SW 1271 (cell line): ENCODE measurements at places on chromosomes 11 and 22.
A peak's percentile ranks its signal among the peaks of the same experiment; 100 is the strongest.

- no peak for DNase-seq
These were observed 6.4 kb upstream of the TBX1 start for GRCh38 chr22:19753996-19754700.

- no peak for DNase-seq
These were observed 77.1 kb downstream of the UBASH3B start for GRCh38 chr11:122732342-122733315.

- DNase-seq, result no peak
These were observed 34.0 kb downstream of the IFT27 start for GRCh38 chr22:36741968-36742367.

GRCh38 chr11:69746752-69747742 is 28.1 kb downstream of the FGF4 start:
- DNase-seq, result no peak

- peak; percentile 79 for DNase-seq
These were observed 3.6 kb downstream of the BCL9L start for GRCh38 chr11:118921929-118922744.

GRCh38 chr11:129279326-129280026 is 87.4 kb upstream of the ARHGAP32 start:
- peak; percentile 64 for DNase-seq

DNA sequence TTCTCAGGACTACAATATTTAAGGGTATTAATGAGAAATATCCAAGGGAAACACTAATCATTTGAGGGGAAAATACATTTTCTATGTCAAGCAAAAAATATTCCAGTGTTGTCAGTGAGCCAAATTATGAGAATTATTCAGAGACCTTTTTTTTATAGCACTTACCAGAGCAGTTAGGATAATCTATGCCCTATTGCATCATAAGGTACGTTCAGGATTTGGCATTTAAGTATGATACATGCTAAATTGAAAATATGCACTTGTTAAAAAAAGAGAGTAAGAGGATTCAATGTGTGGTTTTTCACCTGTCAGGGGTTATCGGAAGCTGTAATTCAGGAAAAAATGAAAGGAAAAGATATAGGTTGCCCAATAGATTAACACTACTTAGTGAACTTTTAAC is 17.2 kb upstream of the MPPED2 start:
- no peak for DNase-seq

DNA sequence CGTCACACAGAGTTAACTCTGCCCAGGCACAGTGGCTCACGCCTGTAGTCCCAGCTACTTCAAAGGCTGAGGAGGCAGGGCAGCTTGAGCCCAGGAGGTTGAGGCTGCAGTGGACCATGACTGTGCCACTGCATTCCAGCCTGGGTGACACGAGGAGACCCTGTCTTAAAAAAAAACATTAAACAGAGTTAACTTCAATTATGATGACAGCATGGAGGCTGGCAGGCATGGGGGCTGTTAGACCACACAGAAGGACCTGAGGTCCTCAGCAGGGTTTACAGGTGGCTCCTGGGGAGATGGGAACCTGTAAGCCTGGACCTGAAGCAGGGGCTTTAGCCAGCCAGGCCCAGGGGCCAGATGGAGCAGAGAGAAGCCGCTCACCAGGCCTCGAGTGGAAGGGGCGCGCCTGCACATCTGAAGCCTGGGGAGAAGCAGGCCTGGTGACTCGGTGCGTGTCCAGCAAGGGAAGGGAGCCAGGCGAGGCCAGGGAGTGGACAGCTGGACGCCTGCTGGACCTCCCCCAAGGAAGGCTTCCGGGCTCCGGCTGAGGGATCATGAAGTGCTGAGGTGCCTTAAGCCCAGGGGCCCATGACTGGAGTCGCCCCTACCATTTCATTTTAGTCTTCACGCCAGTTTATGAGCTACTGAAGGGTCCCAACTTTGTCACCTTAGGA is 25.3 kb downstream of the RPUSD4 start:
- DNase-seq, result no peak

- DNase-seq, result no peak
These were observed 12.2 kb downstream of the MOV10L1 start for GRCh38 chr22:50101870-50102565.

GRCh38 chr11:124080327-124081001 is 34.8 kb upstream of the VWA5A start:
- no peak for DNase-seq

GRCh38 chr11:115423728-115424459 is 80.3 kb downstream of the CADM1 start:
- DNase-seq, result no peak

DNA sequence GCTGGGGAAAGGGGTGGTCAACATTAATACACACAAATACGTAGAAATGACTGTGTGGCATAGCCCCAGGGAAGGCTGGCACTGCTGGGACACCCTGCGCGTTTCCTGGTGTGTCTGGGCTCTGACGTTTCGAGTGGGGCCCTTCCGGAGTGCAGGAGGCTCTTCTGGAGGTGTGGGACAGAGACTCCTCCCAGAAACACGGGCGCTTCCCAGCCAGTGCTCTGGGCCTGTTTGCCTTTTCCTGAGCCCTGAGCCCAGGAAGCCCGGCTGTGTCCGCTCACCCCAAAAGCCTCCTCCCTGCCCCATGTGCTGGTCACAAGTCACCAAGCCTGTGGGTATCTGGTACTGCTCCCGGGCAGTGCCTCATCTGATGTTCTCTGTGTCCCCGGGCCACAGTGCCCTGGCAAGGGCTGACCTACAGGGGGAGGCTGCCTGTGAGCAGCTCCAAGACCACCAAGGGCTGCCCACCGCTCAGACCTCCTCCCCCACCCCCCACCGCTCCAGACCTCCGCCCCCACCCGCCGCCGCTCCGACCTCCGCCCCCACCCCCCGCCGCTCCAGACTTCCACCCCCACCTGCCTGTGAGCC is 1133.3 kb downstream of the BRD1 start:
- DNase-seq, result no peak

DNA sequence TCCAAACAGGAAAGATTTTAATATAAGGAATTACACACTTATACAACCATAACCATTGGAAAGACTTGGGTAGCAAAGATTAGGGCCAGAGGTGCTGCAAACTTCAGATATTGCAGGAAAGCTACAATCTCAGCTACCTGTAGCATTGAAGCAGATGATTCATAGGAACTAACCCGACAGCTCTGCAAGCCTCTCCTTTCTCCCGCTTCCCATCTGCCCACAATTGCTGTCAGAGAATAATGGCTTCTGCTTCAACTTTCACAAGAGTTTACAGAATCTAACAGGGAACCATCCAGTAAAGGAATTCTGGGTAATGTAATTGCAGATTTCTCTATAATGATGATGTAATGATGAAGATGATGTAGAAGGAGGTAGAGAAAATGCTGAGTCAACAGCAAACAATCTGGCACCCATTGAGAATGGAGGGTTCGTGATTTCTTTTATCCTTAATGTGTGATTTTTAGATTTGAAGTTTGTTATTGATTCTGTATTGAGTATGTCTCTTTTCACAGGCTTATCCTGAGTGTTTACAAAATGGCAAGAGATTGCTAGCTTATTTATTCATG is 70.8 kb upstream of the USP47 start:
- DNase-seq, result no peak
